Activated T-helper 17 cell treated with anti-CD3 and anti-CD28 coated beads, Interleukin-2, amount 50 U/mL, for 72 hours (primary cell): ENCODE measurements at places on chromosomes 11 and 22. TPM values are rescaled to one million over a fixed set of nuclear protein-coding genes. Genes with fewer than 3 reads are reported as not detected.
A peak's percentile ranks its signal among the peaks of the same experiment; 100 is the strongest.

The RHOG gene
- total RNA-seq, result 154 TPM

The TUG1 gene
- 45.1 TPM for total RNA-seq

DNA sequence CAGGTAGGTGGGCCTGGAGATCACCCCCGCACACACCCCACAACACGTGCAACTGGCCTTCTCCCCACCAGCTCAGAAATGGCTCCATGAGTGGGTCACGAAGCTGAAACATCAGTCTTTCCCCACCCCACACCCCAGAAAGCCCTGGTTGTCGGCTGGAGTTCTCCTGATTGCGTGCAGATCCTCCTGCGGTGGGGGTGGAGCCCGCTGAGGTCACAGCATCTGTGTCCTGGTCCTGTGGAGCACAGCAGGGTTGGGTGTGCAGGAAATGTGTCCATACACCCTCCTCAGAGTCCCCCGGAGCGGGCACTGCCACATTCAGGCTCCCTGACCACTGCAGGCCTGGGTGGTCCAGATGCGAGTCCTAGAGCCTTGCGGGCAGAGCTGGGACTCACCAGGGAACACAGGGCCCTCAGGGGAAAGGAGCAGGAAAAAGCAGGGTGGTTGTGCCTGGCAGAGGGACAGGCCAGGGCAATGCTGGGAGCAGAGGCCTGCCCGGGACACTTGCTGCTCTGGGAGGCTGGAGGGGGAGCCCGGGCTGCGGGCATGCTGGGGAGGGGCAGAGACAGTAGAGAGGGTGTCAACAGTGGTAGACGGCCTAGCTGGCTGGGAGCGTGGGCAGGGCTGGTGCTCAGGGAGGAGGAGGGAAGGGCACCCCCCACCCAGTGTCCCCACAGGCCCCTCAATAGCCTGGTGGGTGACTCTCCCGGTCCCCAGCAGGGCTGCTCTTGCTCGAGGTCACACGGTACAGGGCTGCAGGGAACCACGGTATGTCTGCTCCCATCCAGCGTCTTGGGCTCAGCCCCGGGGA is 42.4 kb upstream of the PPARA start:
- no peak for ATAC-seq

DNA sequence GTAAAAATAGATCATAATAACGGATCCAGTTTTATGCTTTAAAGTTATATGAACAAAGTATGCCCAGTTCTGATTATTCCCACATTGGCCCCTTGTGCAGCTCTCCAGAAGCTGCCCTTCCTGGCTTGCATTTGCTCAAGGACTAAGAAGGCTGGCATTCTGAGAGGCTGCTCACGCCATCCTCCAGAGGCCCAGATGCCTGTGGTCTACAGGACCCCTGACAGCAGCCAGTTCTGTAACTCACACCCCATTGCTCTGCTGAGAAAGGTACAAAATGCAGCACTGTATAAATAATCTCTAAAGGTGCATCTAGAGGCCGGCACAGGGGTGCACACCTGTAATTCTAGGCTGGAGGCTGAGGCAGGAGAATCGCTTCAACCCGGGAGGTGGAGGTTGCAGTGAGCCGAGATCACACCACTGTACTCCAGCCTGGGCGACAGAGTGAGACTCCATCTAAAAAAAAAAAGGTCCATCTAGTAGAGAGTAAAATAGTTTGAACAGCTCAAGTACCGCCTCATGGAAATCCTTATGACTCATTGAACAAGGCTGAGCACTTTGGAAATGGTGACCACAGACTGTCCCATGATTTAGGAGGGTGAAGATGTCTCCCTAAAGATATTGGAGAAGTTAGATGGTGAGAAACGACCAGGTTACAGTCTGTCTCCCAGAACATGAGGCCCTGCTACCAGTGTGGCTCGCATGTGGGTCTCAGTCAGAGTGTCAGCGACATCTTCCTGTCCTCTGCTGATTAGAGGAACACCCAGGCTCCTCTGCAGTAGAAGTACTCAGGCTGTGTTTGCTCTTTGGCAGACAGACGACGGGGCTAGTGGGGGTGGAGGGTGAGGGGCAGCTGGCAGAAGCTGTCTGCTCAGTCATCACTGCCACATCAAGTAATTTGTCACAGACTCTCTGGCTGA is 56.3 kb downstream of the KREMEN1 start:
- no peak for ATAC-seq

DNA sequence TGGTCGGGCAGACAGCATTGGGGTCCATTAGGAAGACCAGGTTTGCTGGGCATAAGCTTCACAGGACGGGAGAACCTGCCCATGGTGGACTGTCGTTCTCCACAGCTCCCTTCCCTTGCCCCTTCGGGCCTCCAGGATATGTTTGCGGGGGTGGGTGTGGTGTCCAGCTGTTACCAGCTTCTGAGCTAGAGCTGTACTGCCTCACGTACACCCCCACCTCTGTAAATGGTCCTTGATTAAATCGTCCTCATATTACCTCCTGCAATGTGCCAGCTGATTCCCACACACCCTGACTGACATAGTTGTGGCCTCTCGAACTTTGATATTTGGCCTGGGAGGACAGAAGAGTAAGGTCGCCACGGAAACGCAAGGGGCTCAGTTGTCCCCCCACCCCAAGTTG is 16.2 kb upstream of the BCR start:
- ATAC-seq, result no peak

The NPTXR gene
- total RNA-seq, result 0.77 TPM

GRCh38 chr11:94402355-94402754 is 1.1 kb upstream of the GPR83 start:
- ATAC-seq, result no peak

DNA sequence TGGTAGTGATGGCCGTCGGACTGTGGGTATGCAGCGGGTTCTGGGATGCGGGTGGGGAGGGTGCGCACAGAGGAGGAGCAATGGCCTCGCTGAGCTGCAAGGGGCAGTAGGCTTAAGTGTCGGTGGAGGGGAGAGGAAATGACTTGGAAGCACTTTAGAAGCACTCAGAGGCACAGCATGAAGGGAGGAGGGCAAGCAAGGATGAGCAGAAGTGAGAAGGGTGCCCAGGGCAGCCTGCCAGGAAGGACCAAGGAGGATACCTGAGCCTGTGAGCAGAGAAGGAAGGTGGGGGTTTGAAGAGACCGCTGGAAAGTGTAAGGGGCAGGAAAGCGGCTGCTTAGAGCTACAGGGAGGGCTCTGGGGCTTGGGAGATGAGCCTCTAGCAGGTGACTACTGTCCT is 330 bp downstream of the SLC5A1 start:
- ATAC-seq, result no peak

DNA sequence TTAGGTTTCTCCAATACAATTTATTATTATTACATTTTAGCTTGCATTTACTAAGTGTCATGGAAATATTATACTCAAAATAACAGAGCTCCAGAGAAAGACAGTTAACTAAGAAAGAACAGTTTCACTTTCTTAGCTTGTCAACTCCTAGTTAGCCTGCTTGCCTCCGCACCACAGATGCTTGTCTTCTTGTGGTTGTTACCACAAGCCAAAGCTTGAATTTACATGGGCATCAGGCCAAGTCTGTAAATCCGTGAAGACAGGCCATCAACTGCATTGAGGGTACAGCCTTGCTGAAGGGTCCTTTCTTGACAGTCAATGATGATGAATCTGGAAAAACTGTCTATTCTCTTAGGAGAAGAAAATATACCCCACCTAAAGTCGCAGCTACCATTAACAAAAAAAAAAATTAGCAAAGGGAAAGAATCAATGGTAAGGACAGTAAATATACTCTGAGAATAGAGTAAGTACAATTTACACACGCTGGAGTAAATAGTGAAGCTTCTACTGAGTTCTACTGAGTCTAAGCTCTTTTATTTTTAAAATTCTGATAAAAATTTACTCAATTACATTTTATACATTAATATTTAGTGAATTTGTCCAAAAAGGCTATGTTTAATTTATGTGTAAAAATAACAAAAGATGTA is 15.6 kb upstream of the DENND5A start:
- peak; percentile 90 for ATAC-seq

The MPZL2 gene
- 2.8 TPM for total RNA-seq

DNA sequence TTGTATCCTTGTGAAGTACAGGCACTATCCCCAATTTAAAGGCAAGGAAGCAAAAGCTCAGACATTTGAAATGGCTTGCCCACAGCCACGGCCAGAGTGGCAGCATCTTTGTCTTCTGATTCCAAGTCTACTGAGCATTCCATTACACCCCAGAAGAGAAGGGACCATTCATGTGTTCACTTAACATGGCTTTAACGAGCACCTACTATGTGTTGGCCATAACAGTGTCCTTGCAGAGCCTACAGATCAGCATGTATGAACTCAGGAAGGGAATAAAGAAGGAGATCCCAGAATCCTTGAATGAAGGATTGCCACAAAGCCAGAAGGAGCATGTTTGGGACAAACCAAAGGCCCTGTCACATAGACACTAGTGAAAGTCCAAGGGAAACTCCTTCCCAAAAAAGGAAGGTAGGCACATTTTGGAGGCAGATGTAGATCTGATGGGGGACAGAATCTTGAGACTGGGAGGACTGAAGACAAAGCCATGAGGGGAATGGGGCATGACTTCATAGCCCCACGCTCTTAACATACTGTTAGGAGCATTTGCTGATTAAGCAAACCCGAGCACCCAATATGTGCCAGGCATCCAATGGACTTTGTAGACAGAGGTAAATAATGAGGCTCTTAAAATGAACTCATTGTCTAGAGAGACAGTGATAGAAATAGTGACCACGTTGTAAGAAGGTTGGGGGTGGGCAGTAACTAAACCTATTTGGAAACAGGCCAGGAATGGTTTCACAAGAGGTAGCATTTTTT is 54.9 kb downstream of the P4HA3 start:
- ATAC-seq, result no peak

The FAM83F gene
- 0.37 TPM for total RNA-seq

The NRGN gene
- total RNA-seq, result 7.3 TPM

- ATAC-seq, result no peak
These were observed 4.2 kb downstream of the TTLL8 start for GRCh38 chr22:50053861-50054260.

The OR2AG1 gene
- not detected for total RNA-seq

The EMID1 gene
- total RNA-seq, result not detected

The OR8D1 gene
- not detected for total RNA-seq

The KCNA4 gene
- total RNA-seq, result not detected

GRCh38 chr11:78714539-78714938 is 139.9 kb upstream of the NARS2 start:
- ATAC-seq, result no peak

- no peak for ATAC-seq
These were observed 157.5 kb downstream of the CHST1 start for GRCh38 chr11:45507916-45508315.

GRCh38 chr11:78820741-78821140 is 246.1 kb upstream of the NARS2 start:
- no peak for ATAC-seq

GRCh38 chr11:72375241-72375960 is 58.9 kb downstream of the CLPB start:
- ATAC-seq, result no peak

DNA sequence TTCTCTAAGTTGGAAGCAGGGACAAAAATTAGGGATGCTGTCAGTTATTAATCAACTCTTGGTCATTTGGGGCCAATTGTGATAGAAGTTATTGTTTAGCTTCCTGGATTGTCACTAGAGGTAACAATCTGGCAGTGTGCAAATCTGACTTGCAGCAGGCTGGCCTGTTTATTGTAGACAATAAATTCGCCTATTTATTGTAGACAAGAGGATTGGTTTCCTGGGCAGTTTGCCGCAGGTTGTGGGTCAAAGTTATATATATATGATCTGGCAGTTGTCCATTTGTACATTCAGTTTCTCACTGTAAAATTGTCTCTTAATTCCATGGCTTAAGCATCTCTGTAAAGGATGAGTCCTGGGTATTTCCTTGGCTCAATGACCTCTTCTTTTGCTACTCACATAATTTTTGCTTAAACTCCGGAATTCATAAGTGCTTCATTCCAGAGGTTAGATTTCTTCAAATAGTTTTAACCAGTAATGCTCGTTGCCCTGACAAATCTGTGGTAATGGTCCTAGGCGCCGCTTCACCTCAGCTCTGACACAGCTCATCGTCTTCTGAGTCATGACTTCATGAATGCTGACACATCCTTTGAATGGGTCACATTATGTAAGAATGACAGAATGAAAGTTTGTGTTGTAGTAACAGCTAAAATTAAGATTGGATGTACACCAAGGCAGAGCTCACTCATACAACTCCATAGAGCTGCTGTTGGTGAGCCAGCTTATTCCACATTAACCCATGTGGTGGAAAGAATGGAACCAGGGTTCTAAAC is 7.8 kb upstream of the MMP3 start:
- peak; percentile 28 for ATAC-seq

The CD3G gene
- 140 TPM for total RNA-seq

- ATAC-seq, result no peak
These were observed 263.5 kb upstream of the CCDC179 start for GRCh38 chr11:23123753-23124152.
